ENCODE measurements at places on chromosomes 3 and 15.

DNA sequence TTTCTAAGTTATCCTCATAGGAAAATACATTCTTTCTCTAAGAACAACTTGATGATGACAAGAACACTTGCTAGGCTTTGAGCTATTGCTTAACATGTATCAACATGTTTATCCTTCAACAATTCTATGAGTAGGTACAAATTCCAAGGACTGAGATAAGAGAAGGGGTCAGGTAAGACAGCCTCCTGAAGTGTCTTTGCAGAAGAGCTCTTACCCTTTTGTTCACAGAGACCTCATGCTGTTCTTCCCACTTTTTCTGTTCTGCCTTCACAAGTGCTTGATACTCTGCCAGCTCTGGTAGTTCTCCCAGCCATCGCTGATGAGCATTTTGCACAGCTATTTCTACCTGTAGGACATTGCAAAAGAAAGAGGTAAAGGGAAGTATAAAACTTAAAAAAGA lies 50.9 kb downstream of the CEP152 start:
- DNase-seq = no peak

DNA sequence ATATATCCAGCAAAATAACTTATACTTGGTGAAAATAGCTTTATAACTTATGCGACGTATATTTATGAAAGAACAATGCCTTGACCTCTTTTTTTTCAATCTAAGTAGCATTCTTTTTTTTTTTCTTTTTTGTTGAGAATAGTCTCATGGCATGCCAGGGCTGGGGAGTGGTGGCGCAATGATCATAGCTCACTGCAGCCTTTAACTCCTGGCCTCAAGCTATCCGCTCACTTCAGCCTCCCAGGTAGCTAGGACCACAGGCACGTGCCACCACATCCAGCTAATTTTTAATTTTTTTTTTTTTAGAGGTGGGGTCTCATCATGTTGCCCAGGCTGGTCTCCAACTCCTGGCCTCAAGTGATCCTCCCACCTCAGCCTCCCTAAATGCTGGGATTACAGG lies 43.5 kb downstream of the RAB8B start:
- DNase-seq = no peak

DNA sequence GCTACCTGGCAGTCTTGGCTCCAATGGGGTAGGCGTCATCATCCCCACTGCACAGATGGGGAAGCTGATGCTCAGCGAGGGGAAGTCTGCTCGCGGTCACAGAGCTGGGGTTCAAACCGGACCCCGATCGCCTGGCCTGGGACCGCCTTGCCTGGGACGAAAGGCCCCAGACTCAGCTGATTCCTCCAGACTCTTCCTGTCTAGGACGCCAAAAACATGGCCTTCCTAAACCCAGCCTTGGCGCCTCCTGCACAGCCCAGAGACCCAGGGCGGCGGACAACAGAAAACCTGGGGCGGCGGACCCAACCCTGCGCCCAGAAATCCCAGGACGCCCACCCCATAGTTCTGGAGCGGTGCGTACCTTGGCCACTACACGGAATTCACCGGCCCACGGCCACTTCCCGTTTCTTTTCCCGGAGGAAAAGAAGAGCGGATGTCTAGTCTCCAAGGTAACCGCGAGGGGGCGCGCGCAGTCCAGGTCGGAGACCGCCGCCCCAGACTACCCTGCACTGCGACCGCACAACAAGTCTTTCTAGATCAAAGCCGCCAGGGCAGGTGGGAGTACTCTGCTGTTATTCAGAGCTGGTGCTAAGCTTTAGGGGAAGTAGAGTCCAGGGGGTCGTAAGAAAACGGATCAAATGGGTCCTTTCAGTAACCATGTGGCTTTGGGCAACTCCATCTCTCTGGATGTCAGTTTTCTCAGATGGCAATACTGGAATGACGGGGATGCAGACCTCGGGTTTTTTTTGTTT lies 4.9 kb upstream of the IL17RD start:
- peak; percentile 64 for DNase-seq

DNA sequence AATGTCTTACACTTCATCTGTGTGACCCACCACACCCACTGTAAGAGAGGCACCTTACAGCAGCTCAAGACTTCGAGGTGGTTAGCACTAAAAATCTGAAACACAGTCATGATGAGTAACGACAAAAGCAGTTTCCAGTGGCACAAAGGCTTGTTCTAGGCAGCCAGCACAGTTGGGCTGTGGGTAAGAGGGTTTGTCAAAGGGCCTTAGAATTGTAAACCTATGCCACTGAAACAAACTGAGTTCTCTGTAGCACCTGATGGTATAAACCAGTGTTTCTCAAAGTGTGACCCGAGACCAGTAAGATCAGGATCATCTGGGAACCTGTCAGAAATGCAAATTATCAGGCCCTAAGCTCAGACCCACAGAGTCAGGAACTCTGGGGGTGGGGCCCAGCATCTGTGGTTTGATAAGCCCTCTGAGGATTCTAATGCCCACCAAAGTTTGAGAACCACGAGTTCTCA lies 36.5 kb downstream of the DAPK2 start:
- DNase-seq = no peak

DNA sequence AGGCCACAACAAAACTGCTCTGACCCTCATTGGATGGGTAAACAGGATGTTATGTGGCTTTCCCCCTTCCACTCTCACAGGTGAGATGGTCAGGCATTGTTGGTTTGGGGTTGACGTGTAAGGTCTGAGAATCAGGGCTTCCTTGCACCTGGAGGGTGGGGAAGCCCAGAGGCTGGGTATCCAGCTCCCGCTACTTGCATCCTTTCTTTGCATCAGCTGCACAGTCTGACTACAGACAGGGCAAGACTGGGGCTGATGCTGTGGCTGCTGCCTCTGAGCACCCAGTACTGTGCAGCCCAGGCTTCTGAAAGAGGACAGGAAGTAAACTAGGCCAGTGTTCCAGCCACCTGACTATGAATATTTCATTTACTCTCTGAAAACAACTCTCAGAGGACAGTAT lies 58.0 kb upstream of the ATP2B2 start:
- DNase-seq = no peak

- DNase-seq = no peak
Measured at GRCh38 chr15:41928100-41928499, 34.2 kb upstream of the SPTBN5 start.

- DNase-seq = no peak
Measured at GRCh38 chr15:57156210-57156884, 220.0 kb upstream of the CGNL1 start.

DNA sequence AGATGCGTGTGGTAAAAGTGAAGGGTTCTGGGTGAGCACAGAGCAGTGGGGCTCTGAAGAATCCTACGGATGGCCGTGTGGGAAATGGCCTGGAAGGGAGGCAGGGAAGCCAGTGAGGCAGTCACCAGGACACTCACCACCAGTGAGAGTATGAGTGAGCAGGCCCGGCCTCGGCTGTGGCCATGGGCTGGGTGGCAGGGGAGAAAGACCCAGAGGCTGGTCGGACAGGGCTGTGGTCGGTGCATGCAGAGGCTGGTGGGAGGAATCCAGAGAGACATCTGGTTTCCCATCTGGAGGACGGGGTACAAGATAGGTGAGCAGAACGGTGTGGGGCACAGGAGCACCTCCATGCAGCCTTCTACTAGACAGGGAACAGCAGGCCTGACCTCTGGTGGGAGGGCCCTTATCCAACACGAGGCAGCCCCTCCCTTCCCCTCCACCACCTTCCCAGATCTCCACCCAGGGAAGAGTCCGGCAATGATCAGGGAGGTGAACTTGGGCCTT lies 10.1 kb downstream of the PCSK6 start:
- DNase-seq = no peak

DNA sequence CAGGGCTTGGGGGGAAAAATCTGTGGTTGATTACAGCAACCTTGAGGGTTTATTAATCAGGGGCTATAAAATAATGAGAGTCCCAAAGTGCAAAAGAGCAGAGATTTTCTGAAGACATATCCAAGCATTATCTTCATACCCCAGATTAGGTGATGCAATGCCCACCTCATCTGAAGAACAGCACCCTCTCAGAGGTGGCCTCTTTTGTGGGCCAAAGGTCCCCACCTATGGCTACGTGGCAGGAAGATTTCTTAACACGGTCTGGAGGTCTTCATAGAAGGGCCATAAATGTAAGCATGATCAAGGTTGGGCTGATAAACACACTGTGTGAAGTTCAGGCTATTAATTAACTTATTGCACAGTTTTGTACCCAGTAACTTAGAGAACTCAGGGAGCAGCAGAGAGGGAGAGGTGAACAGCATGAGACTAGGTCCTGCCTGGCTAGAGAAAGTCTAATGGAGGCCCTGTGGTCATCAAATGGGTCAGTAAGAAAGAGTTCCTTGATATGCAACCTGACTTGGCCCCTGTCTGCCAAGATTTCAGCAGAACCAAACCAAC lies 29.6 kb upstream of the RBP2 start:
- no peak for DNase-seq

GRCh38 chr3:193851941-193852674 lies 259.1 kb downstream of the OPA1 start:
- no peak for DNase-seq

- DNase-seq = no peak
Measured at GRCh38 chr15:36803773-36804172, 224.3 kb downstream of the CDIN1 start.
